ENCODE measurements at places on chromosomes 4 and X.

DNA sequence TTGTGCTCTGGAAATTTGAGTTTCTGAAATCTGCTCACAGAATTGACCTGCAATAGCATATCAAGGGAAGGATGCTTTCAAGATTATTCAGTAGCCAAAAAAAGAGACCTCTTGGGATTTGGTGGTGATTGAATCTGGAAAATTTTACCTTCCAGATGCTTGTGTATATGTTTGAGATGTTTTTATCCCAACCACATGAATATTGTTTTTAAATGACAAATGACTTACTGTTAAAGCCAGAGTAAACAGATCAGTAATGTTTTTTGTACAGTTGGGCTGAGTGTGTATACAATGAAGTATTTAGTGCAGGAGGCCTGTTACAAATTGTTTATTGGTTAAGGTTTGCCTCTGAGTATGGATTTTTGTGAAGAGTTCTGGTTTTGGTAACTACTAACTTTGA is 126.5 kb downstream of the CBR4 start:
- no peak for DNase-seq

- DNase-seq, result no peak
Observed at GRCh38 chr4:13921805-13922204, 294.3 kb upstream of the BOD1L1 start.

DNA sequence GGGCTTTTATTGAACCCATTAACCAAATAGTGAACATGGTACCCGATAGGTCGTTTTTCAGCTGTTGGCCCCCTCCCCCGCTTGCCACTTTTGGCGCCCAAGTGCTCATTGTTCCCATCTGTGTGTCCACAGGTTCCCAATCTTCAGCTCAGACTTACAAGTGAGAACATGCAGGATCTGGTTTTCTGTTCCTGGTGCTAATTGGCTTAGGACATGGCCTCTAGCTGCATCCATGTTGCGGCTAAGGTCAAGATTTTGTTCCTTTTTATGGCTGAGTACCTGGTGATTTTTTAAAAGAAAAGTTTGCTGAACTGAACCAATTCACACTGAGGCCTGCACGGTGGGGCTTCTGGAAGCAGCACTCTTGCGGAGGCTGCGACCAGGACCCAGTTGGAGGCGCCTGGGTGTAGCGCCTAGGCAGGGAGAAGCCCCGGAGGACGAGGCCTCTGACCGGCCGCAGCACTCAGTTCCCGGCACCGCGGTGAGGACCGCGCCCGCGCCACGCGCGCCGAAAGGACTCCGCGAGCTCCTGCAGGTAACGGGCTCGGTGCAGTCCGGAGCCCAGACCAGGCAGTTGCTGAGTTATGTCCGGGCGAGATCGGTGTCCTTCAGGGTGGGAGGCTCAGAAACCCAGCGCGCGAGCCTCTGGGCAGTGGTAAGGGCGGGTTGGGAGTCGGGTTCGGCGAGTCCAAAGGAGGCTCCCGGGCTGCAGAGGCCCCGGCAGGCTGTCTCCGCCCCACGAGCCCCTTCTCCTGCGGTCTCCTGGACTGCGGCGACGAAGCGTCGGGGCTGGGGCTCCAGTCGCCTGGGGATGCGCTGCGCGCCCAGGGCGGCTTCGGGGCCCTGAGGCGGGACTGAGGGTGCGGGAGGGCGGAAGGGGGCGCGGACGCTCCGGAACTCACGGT is 15.8 kb upstream of the SLC25A4 start:
- DNase-seq, result no peak

DNA sequence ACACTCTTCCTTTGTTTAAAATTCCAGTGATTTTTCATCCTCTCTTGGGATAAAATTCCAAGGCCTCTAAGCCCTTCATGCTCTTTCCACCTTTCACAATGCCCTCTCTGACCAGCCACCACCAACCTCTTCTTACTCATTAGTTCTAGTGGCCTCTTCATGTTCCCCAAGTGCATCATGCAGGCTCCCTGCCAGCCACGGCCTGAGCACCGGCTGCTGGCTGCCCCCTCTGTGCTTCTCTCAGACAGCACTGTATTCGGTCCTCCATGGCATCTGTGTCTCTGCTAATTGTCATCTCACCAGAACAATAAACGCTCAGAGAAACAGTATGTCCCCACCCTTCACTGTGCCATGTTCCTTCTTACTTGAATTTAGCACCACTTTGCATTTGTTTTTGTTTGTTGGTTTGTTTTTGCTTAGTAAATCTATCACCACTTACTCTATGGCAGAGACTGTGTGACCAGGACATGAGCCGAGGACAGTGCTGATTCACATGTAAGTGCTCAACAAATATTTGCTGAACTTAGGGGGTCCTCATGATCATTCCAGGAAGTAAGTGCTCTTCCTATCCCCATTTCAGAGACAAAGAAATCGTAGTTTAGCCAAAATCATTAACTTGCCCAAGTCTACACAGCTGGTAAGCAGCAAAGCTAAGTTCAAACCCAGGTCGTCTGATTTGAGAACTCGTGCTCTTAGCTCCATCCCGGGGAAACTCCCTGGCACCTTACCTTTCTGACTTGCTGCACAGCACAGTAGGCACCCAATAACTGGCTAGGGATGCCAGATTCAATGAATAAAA is 77.1 kb upstream of the UCP1 start:
- no peak for DNase-seq

- DNase-seq, result no peak
Observed at GRCh38 chrX:66050140-66050569, 10.3 kb upstream of the VSIG4 start.

DNA sequence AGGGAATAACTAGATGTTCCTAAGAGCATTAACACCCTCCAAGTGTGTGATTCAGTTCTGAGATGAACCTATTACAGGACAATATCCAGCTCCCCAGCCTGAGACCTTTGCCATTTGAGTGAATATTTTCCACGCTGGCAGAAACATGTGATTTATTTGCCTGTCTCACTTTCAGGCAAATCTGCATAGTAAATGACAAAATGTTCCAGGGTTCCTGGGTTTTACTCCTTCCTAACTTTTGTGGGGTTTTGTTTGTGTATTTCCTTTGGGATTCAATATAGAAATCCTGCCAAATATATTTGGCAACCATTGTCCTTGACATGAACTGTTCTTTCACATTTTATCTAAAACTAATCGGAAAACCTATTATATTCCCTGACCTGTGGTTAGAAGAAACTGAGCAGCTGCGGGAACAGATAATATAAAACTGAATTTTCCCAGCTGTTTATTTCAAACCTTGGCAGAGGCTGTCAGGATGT is 12.5 kb downstream of the F8 start:
- no peak for DNase-seq

GRCh38 chr4:174438711-174439110 is 83.6 kb downstream of the HPGD start:
- no peak for DNase-seq

- no peak for DNase-seq
Observed at GRCh38 chr4:26239801-26240200, 81.0 kb upstream of the RBPJ start.

DNA sequence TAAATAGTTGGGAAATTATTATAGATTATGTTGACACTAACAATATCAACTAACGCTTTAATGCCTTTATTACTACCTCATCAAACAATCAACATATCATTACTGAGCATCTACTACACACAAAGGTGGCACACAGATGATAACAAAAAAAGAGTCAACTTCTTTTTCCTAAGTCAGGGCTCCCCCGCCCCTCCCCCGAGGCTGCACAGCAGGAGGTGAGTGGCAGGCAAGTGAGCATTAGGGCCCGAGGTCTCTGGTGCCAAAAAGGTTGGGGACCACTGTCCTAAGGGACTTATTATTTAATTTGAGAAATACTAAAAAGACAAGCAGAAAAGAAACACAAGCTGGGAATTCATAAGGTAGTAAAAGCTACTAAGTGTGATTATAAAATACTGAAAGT is 50.3 kb upstream of the MCF2 start:
- DNase-seq, result no peak

- no peak for DNase-seq
Observed at GRCh38 chrX:56343664-56344063, 111.5 kb downstream of the KLF8 start.

- DNase-seq, result no peak
Observed at GRCh38 chr4:19051831-19052230, 1030.3 kb upstream of the LCORL start.

GRCh38 chrX:10176121-10177003 is 19.6 kb downstream of the CLCN4 start:
- DNase-seq, result peak; percentile 40

DNA sequence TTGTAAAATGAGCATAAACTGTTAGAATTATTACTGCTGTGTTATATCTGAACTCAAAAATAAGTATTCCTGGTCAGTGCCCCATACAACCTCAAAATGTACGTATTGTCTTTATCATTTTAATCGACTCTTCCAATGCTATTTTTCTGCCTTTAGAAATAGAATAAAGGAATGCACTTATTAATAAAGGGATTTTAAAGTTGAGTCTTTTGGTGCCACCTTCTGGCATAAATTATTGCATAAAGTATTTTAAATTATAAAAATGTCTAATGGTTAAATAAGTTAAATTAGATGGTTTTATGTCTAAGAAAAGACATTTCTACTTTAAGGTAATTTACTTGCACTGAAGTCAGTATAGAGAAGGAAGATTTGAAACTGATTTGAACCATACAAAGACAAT is 424.0 kb upstream of the NDST4 start:
- DNase-seq, result no peak

GRCh38 chr4:168629566-168629965 is 132.7 kb downstream of the PALLD start:
- no peak for DNase-seq
